Stimulated activated effector memory CD8-positive, alpha-beta T cell treated with anti-CD3 and anti-CD28 coated beads, Interleukin-12 subunit alpha, Interleukin-12 subunit beta, amount 100 ng/mL, for 72 hours (primary cell): ENCODE measurements at places on chromosomes 6 and 20.

DNA sequence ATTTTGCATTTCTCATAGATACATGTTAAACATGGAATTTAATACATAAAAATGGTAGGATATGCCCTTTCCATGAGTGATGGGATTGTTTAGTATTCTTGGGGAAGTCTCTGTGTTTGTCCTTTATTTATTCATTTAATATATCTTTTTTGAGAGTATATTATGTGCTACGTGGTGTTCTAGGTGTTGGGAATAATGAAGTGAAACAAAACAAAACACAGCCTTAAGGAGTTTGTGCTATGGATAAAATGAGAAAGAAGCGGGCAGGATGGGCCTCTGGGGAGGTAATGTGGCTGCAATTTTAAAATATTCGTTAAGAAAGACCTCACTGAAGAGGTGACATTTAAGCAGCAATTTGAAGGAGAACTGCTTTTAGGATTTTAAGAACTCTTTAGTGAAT is 851.5 kb downstream of the MAFB start:
- no peak for DNase-seq

GRCh38 chr6:130105996-130106704 is 87.8 kb downstream of the L3MBTL3 start:
- no peak for DNase-seq

DNA sequence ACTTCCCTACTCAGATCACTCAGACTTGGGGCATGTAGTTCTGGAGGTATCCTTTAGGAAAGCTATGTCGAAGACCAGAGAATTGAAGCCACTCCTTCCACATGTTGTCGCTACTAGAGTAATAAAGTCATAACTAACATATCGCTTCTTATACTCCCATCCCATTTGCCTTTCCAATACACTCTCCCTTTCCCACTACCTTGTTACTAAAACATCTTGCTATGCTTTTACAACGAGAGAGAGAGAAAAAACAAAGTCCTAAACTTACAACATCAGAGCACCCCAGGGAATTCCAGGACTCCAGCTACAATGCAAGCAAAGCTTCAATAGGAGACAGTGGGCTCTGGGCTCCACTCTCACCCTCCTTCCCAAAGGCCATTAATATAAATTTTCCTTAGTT is 5.1 kb upstream of the LAMP5 start:
- DNase-seq = no peak

GRCh38 chr20:11092151-11092550 is 418.4 kb upstream of the JAG1 start:
- DNase-seq = no peak

- DNase-seq = no peak
These were observed 13.5 kb downstream of the IL22RA2 start for GRCh38 chr6:137159912-137160311.

- no peak for DNase-seq
These were observed 12.4 kb downstream of the FRS3 start for GRCh38 chr6:41767112-41767833.

- no peak for DNase-seq
These were observed 21.8 kb upstream of the NAA20 start for GRCh38 chr20:19995220-19995863.

DNA sequence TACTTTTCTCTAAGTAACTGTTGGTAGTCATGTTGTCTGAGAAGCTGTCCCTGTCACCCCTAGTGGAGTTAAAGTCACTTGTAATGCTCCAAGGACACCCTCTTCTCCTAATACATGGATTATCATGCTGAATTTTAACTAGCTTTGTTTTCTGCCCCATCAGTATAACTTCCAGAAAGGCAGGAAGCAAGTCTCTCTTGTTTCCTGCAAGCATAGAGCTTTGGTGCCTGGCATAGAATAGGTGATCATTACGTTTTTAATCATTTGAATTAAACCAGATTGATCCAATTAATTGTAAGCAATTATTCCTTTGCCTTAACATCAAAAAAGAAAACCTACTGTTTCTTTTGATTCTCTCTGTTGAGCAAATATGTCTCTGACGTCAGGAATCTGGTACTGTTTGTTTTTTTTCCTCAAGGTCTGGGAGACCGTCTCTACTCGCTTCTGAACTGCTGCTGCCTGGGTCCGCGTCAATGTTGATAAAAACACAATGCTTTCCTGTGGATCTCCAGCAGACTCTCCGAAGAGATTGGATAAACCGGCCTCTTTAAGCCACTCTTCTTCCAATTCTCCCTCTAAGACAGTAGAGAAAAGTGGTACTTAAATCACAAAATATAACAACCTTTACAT is 71.8 kb downstream of the ARHGAP18 start:
- DNase-seq = no peak

DNA sequence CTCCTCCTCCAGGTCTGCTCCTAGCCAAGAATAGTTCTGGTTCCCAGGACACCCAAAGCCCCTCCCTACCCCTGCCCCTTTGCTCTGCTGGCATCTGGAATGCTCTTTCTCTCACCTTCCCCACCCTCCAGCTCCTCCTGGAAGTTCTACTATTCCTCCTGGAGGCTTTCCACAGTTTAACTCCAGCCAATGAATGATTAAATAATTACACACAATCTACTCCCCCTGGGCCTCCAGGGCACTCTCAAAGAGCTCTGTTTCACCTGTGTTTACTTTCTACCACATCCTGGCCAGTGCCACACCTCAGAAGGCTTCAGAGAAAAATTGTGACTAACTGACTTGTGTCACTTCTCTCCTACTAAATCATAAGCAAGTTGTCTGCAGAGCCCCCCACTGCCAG is 36.2 kb downstream of the GCM1 start:
- DNase-seq = no peak

GRCh38 chr6:166026586-166027126 is 141.0 kb downstream of the TBXT start:
- no peak for DNase-seq

DNA sequence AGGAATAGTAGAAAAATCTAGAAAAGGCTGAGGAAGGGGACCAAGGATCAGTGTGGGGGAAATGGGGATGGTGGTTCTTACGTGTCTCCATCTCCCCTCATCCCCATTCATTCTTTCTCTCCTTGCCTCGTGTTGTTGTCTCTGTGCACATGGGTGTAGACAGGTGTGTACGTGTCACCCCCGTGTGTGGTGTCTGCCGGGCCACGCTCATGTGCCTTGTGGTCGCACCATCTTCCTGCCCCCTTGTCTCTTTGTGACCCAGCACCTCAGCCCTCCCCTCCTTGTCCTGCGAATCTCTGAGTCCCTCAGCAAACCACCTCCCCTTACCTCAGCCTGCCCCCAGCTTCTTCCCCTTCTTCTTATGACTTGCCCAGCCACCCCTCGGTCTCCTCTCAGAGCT is 39.4 kb downstream of the FOXP4 start:
- DNase-seq = no peak

DNA sequence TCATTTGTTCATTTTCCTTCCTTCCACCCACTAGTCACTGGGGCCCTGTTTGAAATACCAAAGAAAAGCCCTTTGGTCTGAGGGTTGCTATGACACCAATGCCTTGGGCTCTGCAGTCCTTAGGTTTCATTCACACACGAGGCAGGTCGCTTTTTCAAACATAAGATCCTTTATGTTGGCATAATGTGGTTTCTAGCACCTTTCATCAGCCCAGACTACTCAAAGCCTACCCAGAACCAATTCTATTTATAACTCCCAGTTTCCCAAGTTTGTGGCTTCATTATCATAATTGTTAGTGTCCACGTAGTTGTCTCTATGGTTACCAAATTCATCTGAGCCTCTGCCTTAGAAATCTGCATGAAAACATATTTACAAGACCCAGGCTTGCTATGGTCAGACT is 6.6 kb upstream of the TP53RK start:
- DNase-seq = no peak

- no peak for DNase-seq
These were observed 671 bp downstream of the TAPBP start for GRCh38 chr6:33313105-33313708.

DNA sequence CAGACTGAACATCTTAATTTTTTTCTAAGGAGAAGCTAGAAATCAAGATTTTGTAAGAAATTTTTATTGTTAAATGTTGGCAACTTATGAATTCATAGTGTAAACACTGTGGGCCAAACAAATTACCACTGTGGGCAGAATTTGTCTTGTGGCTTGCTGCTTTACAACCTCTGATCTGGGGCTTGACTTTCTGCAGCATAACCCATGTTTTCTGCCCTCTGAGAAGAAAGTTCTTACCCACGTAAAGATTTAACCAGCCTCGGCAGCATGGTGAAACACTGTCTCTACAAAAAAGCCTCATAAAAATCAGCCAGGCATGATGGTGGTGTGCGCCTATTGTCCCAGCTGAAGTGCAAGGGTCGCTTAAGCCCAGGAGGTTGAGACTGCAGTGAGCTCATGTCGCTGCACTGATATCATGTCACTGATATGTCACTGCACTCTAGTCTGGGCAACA is 12.9 kb downstream of the ITCH start:
- DNase-seq = no peak

GRCh38 chr20:60437418-60437817 is 479.2 kb downstream of the CDH26 start:
- no peak for DNase-seq

DNA sequence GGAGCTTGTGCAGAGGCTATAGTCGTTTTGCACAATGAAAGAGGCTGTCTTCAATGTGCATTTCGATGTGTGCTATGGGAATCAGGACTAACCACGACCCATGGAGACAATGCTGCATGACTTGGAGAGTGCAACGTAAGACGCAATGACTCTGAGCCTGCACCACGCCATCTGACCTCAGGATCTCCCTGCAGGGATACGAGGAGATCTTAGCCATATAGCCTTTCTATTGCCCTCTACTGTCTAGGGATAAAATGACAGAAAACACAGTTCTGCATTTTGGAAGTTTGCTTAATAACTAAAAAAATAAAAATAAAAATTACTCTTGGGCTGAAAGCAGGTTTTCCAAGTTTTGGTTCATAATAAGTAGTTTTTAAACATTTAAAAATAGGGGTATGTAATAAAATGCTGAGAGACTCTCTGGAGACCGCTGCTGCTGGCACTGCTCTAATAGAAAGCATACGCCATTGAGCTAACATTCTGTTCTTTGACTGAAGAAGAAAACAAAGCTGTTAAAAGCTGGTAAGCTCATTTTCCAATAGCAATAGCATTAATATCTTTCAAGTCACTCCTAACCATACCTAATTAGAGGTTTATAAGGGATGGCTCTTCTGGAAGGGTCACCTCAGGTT is 87.2 kb downstream of the PDE7B start:
- no peak for DNase-seq

DNA sequence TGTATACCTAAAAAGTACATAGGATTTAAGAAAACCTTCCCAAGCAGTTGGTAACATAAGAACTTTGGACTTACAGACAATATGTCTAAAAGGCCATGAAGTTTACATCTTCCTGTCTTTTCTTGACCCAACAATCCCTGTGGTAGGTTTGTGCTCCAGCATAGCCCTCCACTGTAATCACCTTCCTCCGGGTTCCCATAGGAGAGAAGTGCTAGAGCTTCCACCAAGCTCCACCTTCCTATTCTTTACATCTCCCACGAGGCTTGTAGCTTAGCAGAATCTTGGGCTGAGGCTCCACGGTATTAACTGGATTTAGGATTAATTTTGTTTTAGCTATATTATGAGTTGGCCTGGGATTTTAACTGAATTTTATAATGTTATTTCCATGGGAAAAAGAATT is 23.3 kb downstream of the ADGRG6 start:
- no peak for DNase-seq

GRCh38 chr20:17885544-17885943 is 83.0 kb downstream of the SNX5 start:
- no peak for DNase-seq

- no peak for DNase-seq
These were observed 166.1 kb downstream of the CDKAL1 start for GRCh38 chr6:20700375-20700774.

DNA sequence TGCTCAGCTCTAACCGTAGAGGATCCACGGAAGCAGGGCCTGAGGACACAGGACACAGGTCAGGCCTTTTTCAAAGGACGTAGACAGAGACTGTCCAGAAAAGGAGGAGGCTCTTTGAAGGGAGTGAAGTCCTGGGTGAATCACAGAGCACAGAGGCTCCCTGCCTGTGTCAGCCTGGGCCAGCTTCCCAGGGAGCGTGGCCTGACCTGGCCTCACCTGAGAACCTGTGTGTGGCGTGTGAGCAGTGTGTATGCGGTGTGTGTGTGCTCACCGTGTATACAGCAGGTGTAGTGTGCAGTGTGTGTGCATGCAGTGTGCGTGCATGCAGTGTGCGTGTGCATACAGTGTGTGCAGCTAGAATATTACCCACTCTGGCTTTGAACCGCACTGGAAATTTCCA is 56.0 kb upstream of the FNDC1 start:
- no peak for DNase-seq

DNA sequence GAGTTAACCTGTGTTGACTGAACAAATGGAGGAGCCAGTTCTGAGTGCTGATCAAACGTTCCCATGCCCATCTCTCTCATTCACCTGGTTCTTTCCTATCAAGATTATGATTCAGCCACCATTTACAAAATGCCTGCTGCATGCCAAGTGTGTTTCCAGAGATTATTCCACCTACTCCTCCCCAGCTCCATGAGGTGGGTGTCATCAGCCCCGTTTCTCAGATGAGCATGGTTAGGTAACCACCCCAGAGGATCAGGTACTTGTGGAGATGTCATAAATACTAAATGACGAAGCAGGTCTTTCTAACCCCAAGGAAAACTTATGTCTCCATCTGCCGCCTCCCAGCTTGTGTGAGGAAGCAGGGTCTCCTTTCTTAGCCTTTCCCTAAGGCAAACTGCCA is 2.1 kb downstream of the BANF2 start:
- DNase-seq = no peak

DNA sequence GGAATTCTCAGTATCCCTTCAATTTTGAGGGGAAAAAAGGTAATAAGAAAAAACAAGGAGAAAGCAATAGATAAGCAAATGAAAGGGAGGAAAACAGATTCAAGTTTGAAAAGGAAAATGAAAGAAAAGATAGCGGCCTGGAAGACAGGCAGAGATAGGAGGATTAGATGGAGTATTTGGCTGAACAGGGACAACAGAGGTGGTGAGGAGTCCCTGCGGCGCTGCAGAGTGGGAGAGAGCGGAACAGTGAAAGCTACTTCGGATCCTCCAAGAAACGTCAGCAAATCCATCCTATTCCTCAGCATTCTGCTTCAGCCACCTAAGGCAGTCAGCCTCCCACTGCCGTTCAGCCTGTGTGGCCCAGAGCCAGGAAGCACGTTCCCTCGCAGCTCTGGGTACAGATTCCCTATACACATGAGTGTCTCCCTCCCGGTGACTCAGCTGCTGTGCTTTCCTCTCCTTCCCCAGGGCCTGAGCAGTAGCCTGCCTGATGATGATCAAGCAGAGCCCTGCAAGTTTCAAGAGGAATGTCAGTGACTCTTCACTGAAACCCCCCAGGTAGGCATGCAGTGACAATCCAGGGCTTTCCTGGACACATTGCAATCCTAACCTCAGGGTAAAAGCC is 43.4 kb upstream of the CDYL start:
- DNase-seq = no peak

- no peak for DNase-seq
These were observed 200.3 kb upstream of the FAM83B start for GRCh38 chr6:54646069-54646950.

GRCh38 chr6:148497257-148497656 is 154.6 kb downstream of the SASH1 start:
- no peak for DNase-seq

- no peak for DNase-seq
These were observed 371.4 kb downstream of the HDGFL1 start for GRCh38 chr6:22940581-22941290.
